ENCODE measurements at places on chromosomes 2 and 18.

- no peak for DNase-seq
Measured at GRCh38 chr2:41854227-41854626, 193.6 kb upstream of the PKDCC start.

DNA sequence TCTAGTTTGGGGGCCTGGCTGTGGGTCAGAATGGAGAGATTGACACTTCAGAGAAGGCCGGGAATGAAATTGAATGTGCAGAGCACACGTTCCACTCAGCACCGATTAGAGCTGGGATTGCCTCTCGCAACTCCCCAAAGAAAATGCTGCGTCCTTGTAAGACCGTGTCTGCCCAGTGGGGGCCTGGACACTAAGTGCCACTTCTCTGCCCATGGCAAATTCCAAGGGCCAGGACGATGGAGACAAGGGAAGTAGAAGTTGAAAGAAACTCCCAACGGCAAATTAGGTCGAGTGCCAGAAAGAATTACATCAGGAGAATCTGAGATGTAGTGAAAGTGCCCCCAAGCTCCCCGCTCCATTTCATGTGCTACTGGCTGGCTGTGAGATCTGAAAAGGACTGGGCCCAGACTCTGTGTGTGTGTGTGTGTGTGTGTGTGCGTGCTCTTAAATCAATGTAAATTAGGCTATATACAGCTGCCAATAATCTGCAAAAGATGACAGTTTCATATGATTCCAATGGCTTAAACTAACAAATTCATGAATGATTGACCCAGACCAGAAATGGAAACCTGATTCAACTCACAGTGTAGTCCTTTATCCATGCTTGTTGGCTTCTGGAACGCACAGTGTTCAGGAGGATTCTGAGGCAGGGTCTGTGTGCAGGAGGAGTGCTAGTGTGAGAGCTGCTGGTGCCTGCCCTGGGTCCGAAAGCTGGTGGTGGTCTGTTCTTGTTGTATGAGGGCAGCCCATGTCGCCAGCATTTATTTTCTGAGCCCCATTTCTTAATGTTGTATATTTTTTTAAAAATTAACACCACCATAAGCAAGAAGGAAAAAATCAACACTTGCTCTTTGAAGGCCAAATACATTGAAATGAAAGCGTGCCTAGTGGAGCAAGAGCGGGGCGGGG lies 234.3 kb downstream of the AGAP1 start:
- DNase-seq = no peak

- no peak for DNase-seq
Measured at GRCh38 chr2:96924775-96925747, 55.2 kb upstream of the SEMA4C start.

GRCh38 chr2:233474308-233475160 lies 92.0 kb downstream of the USP40 start:
- DNase-seq = no peak

DNA sequence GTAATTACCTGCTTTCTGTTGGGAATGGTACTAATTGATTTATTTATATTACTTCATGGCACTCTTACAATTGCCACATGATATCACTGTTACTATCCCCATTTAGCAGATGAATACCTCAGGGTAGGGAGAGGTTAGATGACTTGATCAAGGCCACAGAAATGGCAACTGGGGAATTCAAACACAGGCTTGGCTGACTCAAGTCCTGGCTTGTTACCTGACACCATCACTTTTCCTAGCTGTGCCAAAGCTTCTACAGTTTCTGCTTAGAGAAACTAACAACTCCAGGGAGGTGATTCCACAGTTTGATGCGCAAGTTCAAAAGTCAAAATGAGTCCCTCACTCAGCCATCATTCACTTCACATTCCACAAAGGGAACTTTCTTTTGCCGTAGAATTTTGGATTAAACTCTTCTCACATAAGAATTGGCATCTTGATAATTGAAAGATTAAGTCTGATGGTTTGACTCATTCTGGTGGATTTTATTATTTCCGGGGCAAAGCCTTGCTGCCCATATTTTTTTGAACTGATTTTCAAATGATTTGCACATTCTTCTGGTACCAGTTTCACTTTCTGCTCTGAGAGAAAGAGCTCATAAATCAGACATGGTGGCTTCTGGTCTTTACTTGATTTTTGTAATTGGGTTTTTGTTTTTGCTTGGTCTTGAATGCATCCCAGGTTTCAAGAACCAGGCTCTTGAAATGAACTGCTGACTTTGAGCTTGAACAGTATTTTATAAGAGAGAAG lies 656.8 kb downstream of the BCL11A start:
- DNase-seq = no peak

DNA sequence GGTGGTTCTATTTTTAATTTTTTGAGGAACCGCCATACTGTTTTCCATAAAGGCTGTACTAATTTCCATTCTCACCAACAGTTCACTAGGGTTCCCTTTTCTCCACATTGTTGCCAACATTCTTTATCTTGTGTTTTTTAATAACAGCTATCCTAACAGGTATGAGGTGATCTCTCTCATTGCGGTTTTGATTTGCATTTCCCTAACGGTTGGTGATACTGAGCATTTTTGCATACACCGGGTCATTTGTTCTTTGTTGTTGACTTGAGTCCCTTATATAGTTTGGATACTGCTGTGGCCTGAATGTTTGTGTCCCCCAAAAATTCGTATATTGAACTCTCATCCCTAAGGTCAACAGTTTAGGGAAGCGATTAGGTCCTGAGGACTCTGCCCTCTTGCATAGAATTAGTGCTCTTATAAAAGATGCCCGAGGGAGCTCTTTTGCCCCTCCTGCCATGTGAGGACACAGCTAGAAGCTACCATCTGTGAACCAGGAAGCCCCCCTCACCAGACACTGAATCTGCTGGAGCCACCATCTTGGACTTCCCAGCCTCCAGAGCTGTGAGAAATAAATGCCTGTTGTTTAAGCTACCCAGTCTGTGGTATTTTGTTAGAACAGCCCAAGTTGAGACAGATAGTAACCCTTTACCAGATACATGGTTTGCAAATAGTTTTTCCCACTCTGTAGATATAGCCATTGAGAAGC lies 4.7 kb downstream of the IMP4 start:
- no peak for DNase-seq

Measured in HAP-1 (cell line).